Esophagus mucosa (tissue), 1 donor: ENCODE measurements at places on chromosomes 2 and 18. TPM values are rescaled to one million over a fixed set of nuclear protein-coding genes. Genes with fewer than 3 reads are reported as not detected.

KCNS3 gene
- total RNA-seq, result 3.4 TPM

M1AP gene
- 1.6 TPM for total RNA-seq

TEX44 gene
- not detected for total RNA-seq

RGPD3 gene
- total RNA-seq, result 0.04 TPM

RIT2 gene
- not detected for total RNA-seq

DLX1 gene
- total RNA-seq, result not detected

- ATAC-seq, result no peak
Observed at GRCh38 chr2:203808046-203808750, 59.4 kb upstream of the CTLA4 start.

- ATAC-seq, result no peak
Observed at GRCh38 chr2:174878537-174879147, 114.4 kb upstream of the CHRNA1 start.

DNA sequence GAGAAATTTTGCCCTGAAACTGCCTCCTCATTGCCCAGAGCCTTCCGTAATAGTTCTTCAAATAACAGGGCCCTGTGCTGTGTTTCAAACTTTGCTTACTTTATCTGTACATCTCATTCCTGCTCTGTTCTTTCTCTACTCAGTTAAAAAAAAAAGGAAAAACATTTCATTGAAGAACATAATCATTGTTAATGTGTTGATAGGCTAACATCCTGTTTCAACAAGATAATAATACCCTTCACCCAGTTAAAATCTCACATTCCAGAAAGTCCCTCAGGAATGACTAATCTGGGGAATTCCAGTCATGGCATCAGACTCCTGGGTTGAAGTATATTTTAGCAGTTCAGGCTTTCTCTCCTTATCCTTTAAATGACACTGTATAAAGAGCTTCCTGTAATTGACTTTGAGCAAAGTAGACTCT, 45.6 kb upstream of the ITGAV start:
- ATAC-seq, result peak; percentile 42

- no peak for ATAC-seq
Observed at GRCh38 chr2:112730791-112731190, 10.0 kb downstream of the NT5DC4 start.

- ATAC-seq, result no peak
Observed at GRCh38 chr18:45719106-45719505, 4.9 kb upstream of the SLC14A1 start.

- no peak for ATAC-seq
Observed at GRCh38 chr2:113225263-113226259, 51.8 kb downstream of the PSD4 start.

GRCh38 chr2:43158259-43158880, 68.0 kb downstream of the ZFP36L2 start:
- ATAC-seq, result peak; percentile 79

DNA sequence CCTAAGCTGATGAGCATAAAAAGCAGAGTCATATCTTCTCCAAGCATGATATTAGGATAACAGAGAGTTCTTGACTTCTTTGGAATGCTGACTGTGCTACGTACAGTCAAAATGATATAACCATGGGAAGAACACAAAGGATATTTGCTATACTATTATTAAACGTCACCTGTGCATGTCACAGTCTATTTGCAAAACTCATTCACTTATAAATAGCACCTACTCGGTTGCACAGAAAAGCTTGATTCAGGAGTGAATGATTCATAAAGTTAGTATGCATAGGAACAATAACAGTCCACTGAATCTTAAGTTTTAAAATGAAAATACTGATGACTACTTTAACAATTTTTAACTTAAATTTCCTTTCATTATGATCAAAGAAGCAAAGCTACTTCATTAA, 83.3 kb downstream of the SP3 start:
- ATAC-seq, result no peak

DNA sequence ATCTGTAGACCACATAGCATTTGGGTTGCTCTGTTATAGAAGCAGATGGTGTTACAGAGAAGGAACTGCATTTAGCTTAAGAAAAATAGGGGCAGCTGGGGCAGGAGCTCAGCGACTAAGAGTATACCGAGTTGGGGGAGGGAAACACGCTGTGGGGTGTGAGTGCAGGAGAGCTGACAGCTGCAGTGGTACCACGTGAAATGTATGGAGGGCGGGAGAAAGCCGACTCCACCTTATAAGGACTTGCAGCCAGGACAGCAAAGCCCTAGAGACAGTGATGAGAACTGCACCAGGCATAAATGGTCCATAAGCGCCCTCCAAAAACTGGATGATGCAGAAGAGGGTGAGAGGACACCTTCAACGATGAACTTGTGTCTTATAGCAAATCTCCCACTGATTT, 237.6 kb downstream of the PRKCE start:
- peak; percentile 38 for ATAC-seq

- no peak for ATAC-seq
Observed at GRCh38 chr2:54881759-54882158, 158.3 kb downstream of the EML6 start.

DNA sequence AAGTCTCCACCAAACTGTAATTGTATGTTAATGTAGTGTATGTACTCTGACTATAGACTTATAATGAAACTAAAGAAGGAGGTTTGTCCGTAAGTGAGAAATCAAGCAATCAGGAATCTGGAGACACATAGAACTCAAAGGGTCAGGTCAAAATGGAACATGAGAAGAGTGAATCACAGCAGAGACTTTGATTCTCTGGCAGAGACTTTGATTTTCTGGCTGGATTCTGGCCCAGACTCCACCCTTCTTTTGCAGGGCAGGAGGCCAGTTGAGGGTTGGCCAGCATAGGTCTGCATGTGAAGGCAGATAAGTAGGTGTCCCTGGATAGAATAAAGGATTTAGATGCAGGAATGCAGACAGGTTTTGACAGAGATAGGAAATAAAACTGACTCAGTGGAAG, 11.0 kb upstream of the NCKAP5 start:
- peak; percentile 92 for ATAC-seq

DNA sequence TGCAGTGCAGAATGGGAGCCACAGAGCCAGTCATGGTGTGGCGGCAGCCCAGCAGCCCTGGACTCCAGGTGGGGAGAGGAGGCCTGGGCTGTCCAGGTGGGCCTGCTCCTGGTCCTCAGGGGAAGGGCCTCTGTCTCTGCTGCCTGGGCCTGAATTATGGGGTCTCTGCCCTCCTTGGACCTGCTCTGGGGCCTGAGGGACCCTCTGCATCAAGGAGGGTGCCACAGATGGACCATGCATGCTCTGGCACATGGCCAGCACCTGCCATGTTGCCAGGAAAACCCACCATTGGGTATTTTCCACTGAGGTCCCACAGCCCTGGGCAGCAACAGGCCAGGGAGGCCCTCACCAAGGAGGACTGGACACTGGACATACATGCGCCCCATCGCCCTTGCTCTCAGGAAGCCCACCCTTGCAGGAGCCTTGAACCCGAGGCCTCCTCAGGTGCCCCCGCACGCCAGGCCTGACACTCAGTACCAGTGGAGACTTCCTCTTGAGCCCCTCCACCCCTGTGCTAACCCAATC, 107.1 kb downstream of the NDUFA10 start:
- no peak for ATAC-seq

DNA sequence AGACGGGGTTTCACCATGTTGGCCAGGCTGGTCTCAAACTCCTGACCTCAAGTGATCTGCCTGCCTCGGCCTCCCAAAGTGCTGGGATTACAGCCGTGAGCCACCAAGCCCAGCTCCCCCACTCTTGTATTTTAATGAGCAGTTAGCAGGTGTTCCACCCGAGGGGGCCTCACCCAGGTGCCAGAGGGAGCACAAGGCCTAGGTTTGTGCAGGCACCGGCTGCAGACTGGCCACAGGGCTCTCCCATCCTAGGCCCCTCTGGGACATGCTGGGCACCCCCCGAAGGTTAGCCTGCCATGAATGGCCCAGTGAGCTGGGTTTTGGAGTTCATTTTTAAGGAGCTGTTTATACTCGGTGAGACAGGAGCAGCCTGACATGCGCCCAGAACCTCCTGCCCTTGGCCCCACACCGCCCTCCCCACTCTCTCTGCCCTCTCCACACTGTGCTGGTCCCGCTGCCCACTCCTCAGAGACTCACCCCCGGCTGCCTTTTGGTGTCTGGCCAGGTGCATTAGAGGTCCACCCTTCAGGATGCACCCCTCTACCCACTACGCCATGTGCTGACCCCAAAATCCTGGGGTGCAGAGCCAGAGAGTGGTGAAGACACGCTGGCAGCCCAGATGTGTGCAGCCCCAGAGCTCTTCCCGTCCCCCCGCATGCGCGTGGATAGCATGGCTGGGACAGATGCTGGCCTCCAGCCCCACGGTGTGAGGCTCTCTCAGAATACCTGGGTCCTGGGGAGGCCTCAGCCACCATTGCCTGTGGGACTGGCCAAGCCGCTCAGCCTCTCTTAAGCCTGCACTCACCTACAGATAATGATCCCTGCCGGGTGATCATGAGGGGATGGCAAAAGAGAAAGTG, 11.2 kb upstream of the KLF11 start:
- no peak for ATAC-seq

- no peak for ATAC-seq
Observed at GRCh38 chr2:184814421-184814820, 216.1 kb downstream of the ZNF804A start.

DNA sequence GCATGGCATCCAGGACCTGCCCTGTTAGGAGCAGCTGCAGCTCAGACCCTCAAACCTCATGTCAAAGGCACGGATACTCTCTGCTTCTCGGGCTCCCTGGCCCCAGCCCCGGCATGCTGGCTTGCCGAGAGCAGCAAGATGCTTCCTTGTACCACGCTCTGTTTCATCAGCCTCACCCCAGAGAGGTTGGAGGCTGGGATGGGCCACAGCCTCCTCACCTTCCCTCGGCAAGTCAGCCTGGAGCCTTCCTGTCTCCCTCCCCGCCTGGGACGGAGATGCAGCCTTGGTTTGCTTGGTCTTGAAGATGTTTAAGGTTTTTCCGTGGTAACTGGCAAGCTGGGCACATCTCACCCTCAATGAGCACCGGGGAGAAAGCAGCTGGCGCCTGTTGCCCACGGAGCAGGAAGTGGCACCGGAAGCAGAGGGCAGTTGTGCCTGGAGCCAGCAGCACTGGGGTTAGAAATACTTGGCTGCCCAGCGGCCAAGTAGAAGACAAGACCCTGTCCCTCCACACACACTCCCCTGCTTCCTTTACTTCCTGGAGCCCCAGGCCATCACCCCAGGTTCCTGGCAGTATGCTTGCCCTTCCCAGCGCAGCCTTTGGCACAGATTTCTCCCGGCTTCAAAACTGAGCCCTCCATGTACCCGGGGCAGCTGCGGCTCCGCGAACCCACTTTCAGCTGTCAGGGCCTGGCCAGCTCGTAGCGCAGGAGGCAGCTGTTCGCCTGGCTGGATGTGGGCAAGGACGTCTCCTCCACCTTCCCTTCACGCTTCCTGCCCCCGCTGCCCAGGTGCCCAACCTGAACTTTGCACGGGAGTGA, 17.4 kb downstream of the FBLN7 start:
- peak; percentile 21 for ATAC-seq

GRCh38 chr18:68893354-68893753, 95.5 kb downstream of the CCDC102B start:
- ATAC-seq, result no peak

DNA sequence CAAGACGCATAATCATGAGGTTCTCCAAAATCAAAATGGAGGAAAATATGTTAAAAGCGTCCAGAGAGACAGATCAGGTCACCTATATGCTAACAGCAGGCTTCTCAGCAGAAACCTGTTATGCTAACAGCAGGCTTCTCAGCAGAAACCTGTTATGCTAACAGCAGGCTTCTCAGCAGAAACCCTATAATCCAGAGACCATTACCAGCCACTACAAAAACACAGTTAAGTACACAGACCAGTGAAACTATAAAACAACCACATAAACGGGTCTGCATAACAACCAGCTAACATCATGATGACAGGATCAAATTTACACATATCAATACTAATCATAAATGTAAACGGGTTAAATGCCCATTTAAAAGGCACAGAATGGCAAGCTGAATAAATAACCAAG, 1548.4 kb upstream of the TMEFF2 start:
- ATAC-seq, result no peak

DNA sequence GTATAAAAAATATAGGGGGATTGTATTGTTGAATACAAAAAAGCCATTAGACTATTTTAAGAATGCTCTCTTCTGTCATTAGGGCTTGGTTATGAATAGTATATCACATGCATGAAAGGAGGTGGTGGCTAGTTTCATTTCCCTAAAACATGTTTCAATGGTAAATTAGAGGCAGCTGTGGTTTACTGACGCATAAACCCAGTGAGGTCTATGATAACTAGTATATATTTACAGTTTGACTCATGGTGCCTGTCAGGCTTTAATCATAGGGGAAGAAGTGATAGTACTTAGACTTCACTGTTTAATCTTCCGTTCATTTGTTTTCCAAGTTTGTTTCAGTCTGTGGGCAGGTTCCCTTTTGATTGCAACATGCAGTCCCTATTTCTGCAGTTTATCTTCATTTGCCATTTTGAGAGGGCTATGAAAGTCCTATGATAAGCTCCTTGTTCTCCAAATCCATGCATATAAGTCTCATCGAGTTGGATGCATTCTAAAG, 55.1 kb upstream of the MAP4K3 start:
- peak; percentile 92 for ATAC-seq

DNA sequence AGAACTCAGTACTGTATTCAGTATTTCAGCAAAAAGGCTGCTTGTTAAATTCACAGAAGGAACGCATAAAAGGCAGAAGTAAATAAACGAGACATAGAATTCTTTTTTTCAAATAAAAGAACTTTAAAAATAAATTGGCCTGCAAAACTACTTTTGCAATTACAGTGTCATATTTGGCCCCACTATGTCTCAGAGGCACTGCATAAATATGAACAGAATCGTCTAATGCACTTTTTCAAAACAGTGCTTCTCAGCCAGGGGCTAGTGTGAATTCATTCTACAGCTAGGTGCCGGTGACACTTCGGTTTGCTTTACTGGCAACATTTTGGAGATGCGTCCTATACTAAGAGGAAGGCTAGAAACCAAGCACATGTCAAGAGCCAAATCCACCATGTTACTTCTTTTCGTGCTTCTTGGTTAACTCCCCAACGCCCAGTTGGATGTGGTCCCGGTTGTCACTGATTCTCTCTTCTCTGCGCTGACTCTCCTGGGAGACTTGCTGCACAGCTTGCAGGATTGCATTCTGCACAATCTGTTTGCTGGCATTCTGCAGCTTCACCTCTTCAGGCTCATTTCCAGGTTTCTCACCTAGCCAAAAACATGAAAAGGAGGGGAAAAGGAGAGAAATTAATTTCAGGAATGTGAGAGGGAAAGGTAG, 51.8 kb downstream of the AKAIN1 start:
- no peak for ATAC-seq

- ATAC-seq, result peak; percentile 7
Observed at GRCh38 chr2:69943000-69943842, 18.2 kb downstream of the ASPRV1 start.

GRCh38 chr2:25165992-25166875, 2.1 kb downstream of the POMC start:
- ATAC-seq, result peak; percentile 62

DNA sequence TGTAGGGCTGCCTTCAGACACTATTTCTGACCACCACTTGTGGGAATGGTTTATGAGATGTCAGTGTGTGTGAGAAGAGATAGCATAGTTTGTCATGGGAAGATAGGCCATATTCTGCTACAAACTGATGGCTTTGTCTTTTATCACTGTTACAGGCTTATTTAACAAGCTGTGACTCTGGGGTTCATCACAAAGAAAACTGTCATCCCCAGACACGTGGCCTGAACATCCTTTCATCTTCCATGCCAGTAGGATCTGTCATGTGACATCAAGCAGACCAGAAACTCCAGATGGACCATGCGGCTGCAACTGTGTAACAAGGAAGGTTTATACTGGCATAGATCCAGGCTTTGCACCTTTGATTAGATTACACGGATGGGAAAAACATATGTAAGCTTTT, 128.6 kb upstream of the KCNH7 start:
- ATAC-seq, result no peak
